ENCODE measurements at places on chromosomes 1 and 21. TPM values are rescaled to one million over a fixed set of nuclear protein-coding genes. Genes with fewer than 3 reads are reported as not detected.

- no peak overlapping the region for H3K4me3 ChIP-seq
- H3K27me3 ChIP-seq = peaks cover 11% of the 10 kb centered on the region
- H3K27ac ChIP-seq = no peak overlapping the region
- no peaks in the 10 kb centered on the region for H3K36me3 ChIP-seq
- H3K4me1 ChIP-seq = peaks cover 14% of the 10 kb centered on the region
- no peak for DNase-seq
Observed at GRCh38 chr1:39107341-39108290, 81.5 kb downstream of the NDUFS5 start.

DNA sequence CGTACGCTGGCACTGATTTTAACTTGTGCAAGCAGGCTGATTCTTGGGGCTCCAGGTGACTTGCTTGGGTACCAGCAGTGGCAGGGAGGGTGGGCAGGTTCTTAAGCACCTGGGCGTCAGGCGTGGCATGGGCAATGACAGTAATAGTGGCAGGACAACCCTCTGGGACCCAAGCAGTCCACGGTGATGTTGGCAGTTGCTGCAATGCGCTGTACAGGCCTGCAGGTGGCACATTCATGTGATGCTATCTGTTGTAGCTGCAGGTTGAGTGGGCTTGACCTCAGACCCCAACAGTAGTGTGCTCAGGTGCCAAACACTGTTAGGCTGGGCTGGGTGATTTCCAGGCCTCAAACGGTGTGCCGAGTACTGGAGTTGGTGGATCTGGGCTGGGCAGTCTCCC lies 10.2 kb upstream of the OR10J4 start:
- no peaks in the 10 kb centered on the region for H3K4me1 ChIP-seq
- H3K27ac ChIP-seq = no peak overlapping the region
- no peaks in the 10 kb centered on the region for H3K36me3 ChIP-seq
- no peaks in the 10 kb centered on the region for H3K27me3 ChIP-seq
- no peak for DNase-seq

DNA sequence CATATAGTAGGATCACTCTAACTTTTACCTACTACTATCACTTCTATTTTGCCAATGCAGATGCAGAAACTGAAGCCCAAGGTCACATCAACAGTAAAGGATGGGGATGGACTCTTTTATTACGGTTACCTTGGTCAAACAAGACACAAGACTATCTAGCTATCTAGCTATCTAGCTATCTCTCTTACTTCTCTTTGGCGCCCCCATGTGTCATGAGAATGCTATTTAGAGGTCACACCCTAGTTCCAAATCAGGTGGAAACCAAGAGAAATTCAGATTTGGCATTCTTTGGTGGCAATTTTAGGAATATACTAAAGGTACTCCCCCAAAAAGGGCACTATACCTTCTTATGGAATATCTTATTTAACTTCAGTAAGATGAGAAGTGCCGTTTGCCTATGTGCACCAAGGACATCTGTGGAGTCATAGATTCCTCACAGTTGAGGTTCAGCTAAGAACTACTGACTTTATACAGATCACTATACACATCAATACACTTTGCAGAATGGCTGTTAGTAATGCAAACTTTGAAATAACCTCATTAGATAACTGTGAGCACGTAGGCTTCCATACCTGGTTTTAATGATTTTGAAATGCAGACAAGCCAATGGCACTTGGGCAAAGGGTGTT lies 6.7 kb downstream of the ZNF648 start:
- no peaks in the 10 kb centered on the region for H3K36me3 ChIP-seq
- peaks cover 24% of the 10 kb centered on the region for H3K27me3 ChIP-seq
- H3K4me1 ChIP-seq = no peaks in the 10 kb centered on the region
- H3K4me3 ChIP-seq = no peak overlapping the region
- DNase-seq = peak; percentile 27
- H3K27ac ChIP-seq = no peak overlapping the region

DNA sequence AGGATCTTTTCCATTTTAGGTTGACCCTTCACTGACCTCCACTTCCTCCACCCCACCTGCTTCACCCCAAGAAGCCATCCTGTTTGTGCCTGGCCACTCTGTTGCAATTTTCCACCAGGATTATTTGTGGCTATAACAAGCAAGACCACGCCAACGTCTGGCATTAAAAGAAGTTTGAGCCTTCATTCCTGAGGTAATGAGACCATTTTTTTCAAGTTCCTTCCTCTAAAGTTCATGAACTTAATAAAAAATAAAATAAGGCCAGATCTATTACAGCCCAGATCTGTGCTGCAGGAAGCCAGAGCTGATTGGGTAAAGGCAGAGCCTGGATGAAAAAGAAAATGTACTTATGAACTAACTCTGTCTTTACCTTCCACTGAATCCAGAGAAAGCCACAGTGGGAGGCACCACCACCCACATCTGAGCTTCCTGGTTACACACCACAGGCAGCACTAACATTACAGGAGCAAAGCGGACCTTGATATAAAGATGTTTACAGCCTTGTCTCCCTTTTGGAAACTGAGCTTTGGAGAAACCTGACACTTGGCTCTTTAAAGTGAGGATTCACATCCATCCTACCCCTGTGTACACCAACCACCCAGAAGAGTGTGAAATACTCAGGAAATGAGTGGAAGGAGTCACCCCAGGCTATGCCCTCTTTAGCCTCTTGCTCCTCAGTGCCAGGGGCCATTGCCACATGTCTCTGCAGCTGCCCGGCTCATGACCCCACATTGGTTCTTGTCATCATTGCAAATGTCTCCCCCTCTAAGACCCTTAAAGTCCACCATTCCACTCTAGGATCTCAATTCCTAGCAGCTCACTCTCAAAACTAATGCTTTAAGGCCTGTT lies 293.6 kb downstream of the PLPP3 start:
- no peak for DNase-seq
- no peaks in the 10 kb centered on the region for H3K27me3 ChIP-seq
- H3K4me3 ChIP-seq = no peak overlapping the region
- no peaks in the 10 kb centered on the region for H3K36me3 ChIP-seq
- H3K27ac ChIP-seq = no peak overlapping the region

DNA sequence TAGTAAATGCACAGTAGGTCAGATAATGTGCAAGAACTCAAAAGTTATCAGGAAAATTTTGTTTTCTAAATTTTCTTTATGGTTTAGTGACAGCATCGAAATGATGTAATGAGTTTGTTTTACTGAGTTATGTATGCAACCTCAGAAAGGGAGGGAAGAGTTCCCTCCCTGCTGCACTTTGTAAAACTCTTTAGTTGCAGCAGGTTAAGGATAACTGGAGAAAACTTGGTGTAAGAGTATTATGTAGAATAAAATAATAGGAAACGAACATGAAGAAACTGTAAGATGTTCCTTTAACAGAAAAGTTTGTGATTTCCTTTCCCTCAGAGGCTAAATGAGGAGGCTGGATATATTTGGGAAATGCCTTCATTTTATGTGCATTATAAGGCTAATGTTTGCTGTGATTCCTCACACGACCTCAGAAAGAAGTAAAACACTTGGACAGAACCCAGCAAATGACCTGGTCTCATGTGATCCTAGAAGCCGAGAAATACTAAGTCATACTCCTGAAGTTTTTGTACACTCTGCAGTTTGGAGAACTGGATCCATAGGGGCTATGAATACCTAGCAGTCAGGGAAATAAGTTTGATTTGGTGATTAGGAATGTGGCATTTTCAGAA lies 35.4 kb downstream of the ADGRL2 start:
- no peak overlapping the region for H3K27ac ChIP-seq
- H3K4me3 ChIP-seq = no peak overlapping the region

DNA sequence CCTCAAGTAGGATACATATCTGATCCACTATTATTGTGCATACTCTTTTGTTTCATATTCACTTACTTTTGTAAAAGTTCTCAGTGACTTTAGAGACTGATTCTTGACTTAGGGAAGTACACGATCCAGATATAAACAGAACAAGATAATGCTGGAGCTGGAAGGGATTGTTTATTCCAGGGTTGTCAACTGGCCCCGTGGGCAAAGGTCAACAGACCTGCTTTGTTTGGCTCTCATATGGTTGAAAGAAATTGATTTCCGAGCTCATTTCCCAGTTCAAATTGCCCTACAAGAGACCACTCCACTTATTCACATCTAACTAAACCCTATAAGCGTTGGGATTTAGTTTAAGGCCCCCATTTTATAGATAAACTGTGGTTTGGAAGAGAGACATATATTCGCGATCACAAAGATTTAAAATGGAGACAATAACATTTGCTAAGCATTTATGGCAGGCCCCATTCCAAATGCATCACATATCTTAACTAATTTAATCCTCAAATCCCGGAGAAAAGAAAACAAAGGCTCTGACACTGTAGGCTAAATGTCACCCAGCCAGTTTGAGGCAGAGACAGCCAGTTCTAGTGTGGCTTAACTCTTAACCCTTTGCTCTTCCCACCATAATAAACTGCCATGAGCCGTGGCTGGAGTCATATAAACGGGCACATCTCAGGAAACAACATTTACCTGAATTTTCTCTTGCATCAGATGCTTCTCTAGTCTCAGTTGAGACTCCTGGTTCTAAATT lies 20.6 kb downstream of the REG4 start:
- H3K27me3 ChIP-seq = no peaks in the 10 kb centered on the region
- H3K4me3 ChIP-seq = no peak overlapping the region
- no peaks in the 10 kb centered on the region for H3K4me1 ChIP-seq

DNA sequence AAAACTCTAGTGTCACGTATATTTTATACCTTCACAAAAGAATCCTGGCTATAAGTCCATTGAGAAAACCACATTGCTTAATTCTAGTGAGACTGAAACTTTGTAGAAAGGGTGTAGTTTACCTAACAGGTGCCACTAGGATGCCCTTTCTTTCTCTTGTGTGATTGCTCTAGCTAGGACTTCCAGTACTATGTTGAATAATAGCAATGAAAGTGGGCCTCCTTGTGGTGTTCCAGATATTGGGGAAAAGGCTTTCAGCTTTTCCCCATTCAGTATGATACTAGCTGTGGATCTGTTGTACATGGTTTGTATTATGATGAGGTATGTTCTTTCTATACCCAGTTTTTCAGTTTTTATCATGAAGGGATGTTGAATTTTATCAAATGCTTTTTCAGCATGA lies 39.7 kb upstream of the CHODL start:
- H3K27ac ChIP-seq = no peak overlapping the region
- H3K4me3 ChIP-seq = no peak overlapping the region
- H3K4me1 ChIP-seq = no peaks in the 10 kb centered on the region

- H3K27me3 ChIP-seq = no peaks in the 10 kb centered on the region
- H3K4me1 ChIP-seq = peaks cover 50% of the 10 kb centered on the region
Observed at GRCh38 chr1:198639671-198640143, 867 bp downstream of the PTPRC start.

DNA sequence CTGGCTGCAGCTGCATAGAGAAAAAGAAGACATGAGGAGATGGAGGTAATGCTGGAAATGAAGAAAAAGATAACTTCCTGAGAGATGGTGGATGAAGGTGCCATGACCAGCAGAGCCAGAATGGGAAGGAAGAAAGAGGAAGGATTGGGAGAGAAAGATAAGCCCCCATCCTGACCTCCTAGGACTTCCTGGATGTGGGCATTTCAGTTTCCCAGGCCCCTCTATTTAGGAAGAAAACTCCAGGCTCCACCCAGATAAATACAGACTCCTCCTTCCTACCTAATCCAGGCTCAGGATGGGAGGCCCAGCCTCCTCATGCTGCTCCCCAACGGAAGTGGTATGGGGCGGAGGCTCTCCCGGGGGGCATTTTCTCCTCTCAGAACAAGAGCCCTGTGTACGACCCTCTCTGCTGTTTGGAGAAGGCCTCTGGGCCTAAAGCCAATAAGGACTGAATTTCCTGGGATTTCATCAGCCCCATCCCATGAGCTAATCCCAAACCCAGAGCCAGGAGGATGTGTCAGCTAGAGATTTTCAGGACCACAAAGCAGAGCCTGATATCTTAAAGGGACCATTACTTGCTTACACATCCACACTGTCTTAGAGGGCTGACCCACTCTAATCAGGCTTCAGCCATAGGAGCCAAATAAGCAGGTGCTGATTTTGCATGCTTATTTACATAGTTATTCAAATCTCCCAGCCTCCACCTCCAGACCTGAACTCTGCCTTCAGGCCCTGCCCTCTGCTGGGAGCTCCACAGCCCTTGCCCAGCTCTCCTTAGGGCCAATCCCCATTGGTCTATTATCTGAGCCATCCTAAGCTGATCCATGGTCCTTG lies 5.1 kb upstream of the ARHGEF2 start:
- no peak for DNase-seq
- no peaks in the 10 kb centered on the region for H3K27me3 ChIP-seq
- no peak overlapping the region for H3K27ac ChIP-seq
- H3K4me1 ChIP-seq = peaks cover 27% of the 10 kb centered on the region

DNA sequence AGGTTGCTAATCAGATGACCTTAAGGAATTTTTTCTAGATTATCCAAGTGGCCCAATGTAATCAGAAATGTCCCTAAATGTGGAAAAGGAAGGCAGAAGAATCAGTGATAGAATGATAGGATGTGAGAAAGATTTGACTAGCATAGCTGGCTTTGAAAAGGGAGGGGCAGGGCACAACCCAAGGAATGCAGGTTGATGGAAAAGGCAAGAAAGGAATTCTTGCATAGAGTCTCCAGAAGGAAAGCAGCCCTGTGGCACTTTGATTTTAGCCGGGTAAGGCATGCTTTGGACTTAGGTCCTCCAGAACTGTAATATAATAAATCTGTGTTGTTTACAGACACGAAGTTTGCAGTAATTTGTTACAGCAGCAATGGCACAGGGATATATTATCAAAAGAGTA lies 375.7 kb upstream of the B3GALT2 start:
- H3K36me3 ChIP-seq = no peaks in the 10 kb centered on the region
- H3K4me3 ChIP-seq = no peak overlapping the region
- no peaks in the 10 kb centered on the region for H3K27me3 ChIP-seq

DNA sequence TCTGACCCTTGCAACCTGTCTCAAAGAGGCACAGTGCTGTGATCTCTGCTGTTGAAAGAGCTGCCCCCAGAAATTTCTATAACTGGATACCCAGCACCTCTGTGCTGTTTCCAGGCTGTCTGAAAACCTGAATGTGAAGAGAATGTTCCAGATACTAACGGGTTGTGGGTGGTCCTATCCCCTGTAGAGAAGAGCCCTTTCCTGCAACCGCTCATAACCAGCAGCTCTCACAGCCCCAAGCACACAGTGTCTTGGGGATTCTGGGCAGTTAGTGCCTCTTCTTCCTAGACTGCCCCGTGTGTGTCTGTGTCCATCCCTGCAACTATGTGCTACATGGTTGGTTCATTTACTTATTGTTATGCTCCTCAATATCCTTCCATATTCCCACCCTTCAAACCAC lies 104.5 kb downstream of the SUSD4 start:
- no peak for DNase-seq
- no peak overlapping the region for H3K4me3 ChIP-seq
- H3K4me1 ChIP-seq = no peaks in the 10 kb centered on the region
- no peaks in the 10 kb centered on the region for H3K36me3 ChIP-seq
- H3K27me3 ChIP-seq = no peaks in the 10 kb centered on the region

- DNase-seq = no peak
- no peak overlapping the region for H3K27ac ChIP-seq
- H3K27me3 ChIP-seq = no peaks in the 10 kb centered on the region
- no peak overlapping the region for H3K4me3 ChIP-seq
- no peaks in the 10 kb centered on the region for H3K36me3 ChIP-seq
- no peaks in the 10 kb centered on the region for H3K4me1 ChIP-seq
Observed at GRCh38 chr1:198845271-198845670, 206.4 kb downstream of the PTPRC start.

- H3K27me3 ChIP-seq = no peaks in the 10 kb centered on the region
- no peaks in the 10 kb centered on the region for H3K36me3 ChIP-seq
- H3K27ac ChIP-seq = no peak overlapping the region
- DNase-seq = no peak
- H3K4me3 ChIP-seq = no peak overlapping the region
Observed at GRCh38 chr1:177932123-177932522, 37.7 kb downstream of the SEC16B start.

GRCh38 chr1:61079898-61080336 lies 2.4 kb upstream of the NFIA start:
- DNase-seq = no peak
- H3K36me3 ChIP-seq = no peaks in the 10 kb centered on the region
- peak overlapping the region; percentile 36 for H3K27ac ChIP-seq
- no peak overlapping the region for H3K4me3 ChIP-seq

The NOS1AP gene
- total RNA-seq = 0.09 TPM

The CLK2 gene
- total RNA-seq = 110 TPM

The CD1D gene
- 0.22 TPM for total RNA-seq

The XCL1 gene
- 0.45 TPM for total RNA-seq

The VWA5B1 gene
- total RNA-seq = 0.13 TPM
